SW480 (cell line): ENCODE measurements at places on chromosomes 7 and 10.

DNA sequence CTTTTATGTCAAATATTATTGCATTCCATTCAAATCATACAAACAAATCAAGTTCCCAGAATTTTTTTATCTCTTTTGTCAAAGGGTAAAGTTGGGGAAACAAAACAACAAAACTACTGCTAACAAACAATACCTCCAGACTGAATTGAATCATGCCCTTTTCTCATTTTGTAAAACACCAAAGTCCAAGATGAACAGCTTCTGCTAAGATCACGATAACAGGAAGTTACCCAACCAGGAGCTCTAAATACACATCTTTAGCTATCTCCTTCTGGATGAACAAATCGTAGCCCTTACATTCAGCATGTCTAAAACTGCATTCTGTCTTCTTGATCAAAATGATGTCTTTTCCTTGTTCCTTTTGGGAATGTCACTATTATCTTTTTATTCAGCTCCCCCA is 97.4 kb downstream of the CTTNBP2 start:
- no peak for DNase-seq

DNA sequence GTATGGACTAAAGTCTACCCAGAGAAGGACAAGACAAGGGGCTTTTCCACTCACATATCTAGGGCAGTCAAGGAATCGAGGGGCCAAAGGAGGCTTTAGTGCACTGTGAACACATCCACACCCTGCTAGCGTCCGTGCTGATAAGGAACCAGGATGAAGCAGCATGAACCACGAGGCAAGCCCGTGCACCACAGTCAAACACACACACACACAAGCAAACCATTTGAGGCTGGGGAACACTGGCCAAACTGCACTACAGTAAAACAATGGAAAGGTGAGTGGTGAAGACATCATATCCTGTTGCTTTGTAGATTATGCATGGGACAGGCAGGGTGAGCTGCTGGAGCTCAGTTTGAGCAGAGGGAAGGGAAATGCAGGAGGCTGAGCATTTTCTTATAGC is 177.4 kb upstream of the CDCA7L start:
- no peak for DNase-seq

DNA sequence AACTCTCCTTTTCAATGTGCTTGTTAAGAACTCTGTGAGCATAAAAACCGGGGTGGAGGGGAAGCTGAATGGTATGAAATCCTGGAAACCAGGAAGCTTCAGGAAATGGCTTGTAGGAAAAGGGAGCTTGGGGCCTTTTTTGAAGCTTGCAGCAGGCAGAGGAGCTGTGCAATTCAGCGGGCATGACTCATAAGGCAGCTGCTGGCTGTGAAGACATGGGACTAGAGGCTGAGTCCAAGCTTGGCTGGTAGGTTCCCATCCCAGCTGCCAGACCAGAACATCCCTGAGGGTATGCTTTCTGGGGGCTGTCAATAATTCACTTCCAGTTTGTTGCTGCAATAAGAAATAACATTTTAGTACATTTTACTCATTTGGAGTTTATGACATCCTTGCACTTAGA is 36.8 kb upstream of the CDC14C start:
- no peak for DNase-seq

DNA sequence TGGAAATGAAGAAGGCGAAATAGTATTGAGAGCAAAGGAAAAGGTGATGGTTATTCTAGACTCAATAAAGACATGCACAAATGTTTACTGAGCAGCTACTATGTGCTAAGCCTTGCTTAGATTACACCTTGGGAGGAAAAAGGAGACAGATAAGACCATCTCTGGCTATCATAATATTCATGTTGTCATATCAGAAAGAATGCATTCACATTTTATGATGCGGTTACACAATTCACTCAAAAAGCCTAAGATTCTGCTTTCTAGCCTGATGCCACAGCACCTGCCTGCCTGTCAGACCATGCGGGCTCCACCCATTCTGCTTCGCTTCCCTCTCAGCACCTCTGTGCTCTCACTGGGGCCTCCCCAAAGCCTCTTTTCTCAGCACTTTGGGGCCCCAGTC is 100.9 kb downstream of the JCAD start:
- no peak for DNase-seq

- DNase-seq: no peak
Observed at GRCh38 chr10:124063750-124064603, 29.4 kb downstream of the CHST15 start.

DNA sequence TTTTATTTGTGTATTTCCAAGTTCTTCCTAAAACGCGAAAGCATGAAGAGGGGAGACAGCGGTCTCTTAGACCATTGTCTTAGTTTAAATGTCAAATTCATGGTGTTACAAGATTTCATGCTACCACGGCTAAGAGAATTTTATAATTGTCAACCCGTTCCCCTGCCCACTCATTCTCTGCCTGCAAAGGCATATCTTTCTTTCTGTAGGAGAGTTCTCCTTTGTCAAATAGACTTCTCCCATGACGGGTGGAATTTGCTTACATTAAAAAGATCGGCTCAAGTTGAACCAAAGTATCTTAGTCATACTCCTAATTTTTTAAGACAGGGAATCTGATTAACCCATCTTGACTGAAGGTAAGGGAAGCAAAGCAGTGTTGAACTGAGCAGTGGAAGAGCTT is 539.2 kb downstream of the REEP3 start:
- no peak for DNase-seq

DNA sequence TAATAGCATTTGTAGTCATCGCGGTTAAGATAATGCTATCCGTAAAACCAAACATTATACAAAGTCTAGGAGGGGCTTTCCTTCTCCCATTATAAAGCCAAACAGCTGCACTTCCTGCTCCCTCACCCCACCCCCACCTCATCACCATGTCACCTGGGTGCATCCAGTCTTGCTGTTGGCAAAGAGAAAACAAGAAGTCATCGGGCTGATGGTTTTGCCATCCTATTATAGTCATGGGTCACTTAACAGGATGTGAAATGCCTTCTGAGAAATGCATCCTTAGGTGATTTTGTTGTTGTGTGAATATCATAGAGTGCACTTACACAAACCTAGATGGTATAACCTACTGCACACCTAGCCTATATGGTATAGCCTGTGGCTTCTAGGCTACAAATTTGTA is 157.0 kb downstream of the BMPER start:
- DNase-seq: no peak

DNA sequence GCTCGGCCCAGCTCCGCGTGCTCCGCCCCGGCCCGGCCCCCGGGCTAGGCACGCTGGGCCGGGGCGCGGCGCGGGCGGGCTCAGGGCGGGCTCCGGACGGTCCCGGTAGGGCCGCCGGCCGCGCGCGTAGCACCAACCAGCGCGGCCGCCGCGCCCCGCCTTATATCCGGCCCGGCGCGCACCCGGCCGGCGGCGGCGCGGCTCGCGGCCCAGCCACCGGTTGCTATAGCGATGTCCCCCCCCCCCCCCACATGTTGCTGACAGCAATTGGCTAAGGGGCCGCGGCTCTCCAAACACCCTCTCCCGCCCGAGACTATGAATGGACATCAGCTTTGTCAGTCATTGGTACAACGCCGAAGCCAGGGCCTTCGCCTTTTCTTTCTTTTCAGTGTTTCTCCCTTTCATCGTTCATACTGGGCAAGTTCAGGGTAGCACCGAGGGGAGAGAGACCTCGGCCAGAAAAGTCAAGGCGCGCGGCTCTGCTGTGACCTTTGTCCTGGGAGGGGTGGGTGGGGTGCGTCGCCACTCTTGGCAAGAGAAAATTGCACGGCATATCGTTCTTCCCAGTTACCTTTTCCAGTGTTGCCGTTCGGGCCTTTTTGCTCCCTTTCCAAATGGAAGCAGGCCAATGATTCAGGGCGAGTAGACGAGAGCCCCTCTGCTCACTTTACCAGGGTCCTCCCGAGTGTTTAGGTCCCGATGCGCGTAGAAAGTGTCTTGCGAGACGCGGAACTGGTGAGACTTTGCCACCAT is 354.2 kb downstream of the DNAJB6 start:
- peak; percentile 83 for DNase-seq

DNA sequence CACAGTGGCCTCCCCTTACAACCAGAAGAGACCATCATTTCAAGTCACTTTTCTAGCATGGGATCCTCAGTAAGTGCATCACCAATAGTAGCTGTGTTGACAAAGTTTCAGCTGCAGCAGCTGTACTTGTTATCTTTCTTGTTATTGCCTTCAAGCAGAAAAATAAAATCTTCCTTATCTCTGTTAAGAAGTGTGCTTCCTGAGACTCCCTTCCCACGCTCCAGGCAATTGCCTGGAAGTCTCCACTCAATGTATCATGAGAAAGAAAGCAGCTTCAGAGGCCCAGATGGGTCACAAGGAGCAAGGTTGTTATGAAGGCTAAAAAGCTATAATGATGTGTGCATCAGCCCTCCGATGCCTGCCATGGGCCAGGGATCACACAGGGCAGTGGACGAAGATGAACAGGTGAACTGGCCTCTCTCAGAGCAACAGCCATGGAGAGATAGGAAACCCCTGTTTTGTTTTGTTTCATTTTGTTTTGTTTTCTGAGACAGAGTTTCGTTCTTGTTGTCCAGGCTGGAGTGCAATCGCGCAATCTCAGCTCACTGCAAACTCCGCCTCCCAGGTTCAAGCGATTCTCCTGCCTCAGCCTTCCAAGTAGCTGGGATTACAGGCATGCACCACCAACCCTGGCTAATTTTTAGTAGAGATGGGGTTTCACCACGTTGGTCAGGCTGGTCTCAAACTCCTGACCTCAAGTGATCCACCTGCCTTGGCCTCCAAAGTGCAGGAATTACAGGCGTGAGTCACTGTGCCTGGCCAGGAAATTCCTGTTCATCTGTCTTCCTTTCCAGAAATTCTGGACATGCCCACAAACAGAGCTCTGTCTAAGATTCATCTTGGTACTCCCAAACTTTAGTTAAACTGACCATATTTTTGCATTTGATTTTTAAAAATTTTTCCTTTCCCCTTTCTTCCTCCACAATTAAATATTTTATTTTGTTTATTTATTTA is 340.5 kb downstream of the TNS3 start:
- DNase-seq: no peak

- no peak for DNase-seq
Observed at GRCh38 chr7:39667341-39667923, 44.1 kb downstream of the RALA start.

DNA sequence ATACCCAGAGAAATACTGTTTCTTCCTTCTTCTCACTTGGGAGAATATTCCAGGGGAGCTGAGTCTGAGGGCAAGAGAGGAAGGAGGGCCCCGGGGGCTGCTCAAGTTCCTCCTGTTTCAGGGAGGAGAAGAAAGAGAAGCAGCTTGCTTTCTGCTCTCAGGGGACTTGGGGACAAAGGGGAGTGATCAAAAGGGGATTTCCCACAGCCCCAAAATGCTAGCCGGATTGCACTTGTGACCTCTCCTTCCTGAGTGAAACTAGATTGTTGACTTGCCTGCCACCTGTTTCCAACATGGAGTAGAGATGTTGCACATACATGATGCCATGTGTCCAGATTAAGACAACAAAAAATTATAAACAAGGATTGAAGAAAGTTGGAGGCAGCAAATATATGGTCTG is 28.7 kb upstream of the PDCD4 start:
- DNase-seq: no peak

- DNase-seq: no peak
Observed at GRCh38 chr7:98869027-98869596, 702 bp downstream of the TMEM130 start.

DNA sequence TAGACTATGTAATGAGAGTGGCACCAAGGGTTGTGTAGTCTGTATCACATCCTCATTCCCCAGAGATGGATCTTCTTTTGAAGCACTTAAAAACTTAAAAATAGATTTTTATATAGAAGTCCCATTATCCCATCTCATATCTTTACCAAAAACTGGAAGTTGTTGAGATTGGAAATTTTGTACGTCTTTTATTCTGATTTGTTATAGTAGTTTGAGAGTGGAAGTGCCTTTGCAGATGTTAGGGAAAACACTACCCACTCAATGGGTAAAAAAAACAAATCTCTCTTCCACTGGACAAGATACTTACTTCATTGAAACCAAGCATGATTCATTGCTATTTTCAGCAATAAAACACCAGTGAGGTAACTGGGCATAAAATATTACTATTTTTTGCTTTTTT is 184.4 kb downstream of the MACC1 start:
- DNase-seq: no peak

DNA sequence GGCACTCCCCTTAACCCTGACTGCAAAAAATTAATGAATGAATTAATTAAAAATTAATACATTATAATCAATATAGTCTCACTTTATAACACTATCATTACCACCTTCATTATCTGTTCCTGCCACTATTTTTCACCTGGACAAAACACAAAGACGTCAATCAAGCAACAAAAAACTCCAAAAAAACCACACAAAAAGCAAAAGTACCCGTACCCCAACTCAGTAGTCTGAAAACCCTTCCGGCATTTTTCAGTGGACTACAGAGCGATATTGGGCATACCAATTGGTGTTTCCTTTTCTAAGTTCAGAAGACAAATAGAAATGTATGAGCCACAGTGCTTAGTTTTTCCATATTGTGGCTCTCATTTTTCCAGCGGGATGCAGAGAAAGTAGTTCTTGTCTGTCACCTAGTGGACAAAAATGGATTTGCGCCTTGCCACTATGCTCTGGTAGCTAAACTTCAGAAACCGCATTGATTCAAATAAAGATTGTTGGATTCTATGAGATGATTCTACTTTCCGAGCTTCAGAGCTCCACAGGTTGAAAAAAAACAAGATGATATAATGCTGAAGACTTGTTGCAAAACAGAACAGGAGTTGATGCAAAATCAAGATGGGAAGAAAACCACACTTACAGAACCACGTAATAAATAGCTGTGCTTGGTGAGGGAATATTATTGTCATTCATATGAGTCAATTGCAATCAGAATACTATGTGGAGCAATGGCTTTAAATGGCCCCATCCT is 50.6 kb upstream of the ITGB1 start:
- DNase-seq: peak; percentile 70

DNA sequence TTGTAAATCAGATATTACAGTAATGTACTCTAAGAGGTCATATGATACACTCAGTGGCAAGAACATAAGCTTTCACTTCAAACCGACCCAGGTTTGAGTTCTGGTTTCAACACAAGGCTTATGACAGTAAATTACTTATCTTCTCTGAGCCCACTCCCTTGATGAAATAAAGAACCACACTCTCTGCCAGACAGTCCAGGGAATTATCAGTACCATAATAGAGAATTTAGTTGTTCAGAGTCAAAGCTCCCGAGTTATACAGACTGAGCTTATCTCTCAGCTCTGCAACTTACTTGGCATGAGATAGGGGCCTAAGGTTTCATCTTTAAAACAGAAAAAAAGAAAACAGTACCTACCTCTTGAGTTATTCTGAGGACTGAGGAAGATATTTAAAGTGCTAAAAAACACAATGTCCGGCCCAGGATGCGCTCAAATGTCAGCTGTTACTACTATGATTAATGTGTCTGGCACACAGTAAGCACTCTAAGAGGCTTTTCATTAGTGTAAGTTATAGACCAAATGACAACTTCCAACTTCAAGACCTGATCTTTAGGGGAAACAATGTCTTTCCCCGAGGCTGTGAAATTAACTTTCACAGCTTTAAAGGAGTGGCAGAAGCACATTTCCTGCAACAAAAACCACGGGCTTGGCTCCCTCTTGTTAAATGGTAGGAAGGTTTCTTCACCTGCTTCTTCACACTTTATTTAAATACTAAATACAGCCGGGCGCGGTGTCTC is 38.1 kb downstream of the UBE2H start:
- DNase-seq: no peak

- DNase-seq: no peak
Observed at GRCh38 chr7:1748839-1749173, 78.7 kb downstream of the ELFN1 start.
